Effector CD4-positive, alpha-beta T cell (primary cell): ENCODE measurements at places on chromosomes 4 and X.

GRCh38 chr4:116866106-116866505 lies 219.3 kb downstream of the TRAM1L1 start:
- no peak for DNase-seq

- DNase-seq = no peak
Observed at GRCh38 chrX:154411981-154412340, 622 bp downstream of the TAFAZZIN start.

DNA sequence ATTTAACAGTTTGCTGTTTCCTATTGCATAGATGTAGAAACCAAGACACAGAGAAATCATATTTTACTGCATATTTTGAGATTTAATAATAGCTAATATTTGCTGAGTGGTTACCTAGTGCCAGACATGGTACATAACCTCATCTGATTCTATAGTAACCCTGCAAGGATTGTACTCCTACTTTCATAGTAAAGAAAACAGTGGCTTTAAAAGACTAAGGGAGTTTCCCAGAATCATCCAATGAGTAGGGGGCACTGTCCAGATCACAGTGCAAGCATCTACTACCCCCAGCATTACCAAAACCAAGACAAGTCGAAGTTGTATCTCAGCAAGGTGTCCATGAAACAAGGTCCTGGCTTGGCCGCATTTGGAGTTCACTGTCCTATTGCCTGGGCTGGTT lies 224.5 kb upstream of the TENM3 start:
- no peak for DNase-seq

DNA sequence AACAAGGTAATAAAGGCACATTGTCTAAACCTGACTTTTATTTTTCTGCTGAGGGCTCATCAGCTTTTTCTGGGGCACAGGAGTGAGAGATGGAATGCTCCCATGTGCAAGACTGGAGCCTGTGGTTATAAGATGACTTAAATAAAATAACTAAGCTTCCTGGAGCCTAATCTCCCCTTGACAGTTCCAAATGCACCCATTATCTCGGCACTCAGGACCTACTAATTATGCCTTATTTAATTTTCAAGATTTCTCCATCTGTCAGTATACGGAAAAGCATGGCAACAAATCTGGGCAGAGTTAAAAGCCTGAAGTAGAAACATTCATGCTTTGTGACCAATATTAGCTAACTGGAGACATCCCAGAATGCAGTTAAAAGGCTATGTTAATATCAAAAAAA lies 416.7 kb upstream of the TEX13C start:
- no peak for DNase-seq

- DNase-seq = no peak
Observed at GRCh38 chrX:121308276-121308805, 260.9 kb downstream of the GLUD2 start.

DNA sequence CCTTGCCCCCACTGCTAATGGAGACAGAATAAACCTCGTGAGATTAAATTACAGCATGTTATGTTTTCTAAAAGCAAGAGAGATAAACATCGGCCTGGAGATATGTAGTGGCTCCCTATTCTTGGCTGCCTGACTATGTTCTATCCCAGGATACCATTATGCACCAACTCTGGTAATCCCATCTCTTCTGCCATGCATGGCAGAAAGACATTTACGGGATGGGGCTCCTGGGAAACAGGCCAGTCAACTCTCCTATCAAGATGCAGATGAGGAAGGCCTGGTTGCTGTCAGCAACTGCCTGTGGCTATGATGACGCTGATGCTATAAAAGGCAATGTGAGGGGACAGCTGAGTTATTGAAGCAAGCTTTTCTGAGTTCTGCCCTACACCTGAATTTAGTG lies 166.2 kb upstream of the VCX3A start:
- DNase-seq = no peak

DNA sequence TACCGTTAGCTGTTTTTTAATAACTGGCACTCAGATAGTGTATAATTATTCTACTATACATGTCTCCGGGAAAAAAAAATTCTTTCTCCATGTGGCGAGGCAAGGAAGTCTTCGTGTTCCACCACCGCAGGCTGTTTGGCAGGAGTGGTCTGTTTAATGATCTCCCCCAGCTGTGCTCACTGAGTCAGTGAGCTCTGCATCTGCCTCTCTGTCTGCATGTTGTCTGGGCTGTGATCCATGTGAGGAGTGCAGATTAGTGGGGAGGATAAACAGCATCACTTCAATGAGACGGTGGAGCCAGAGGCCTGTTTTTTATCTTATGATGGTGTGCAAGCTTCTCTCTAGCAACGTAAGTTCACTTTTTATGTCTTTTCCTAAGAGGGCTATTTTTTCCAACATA lies 69.8 kb downstream of the RPS3A start:
- no peak for DNase-seq

GRCh38 chrX:125757794-125758564 lies 408.1 kb downstream of the DCAF12L2 start:
- no peak for DNase-seq

DNA sequence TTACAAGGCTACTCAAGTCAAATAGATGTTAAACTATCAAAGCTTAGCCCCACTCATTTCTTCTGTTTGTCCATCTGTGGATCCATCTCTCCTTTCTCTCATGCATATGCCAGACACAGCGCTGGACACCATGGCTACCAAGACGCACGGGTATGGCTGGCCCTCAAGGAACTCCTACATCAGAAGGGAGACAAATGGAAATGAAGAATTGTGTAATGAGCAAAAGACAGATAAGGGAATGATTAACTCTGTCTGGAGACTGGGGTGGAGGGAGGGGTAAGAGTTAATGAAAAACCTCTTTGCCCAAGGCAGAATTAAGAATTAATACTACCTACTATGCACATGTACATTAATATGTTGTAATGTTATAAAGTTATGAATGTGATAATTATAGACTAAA lies 88.1 kb downstream of the MGST2 start:
- DNase-seq = no peak

GRCh38 chr4:102694791-102695190 lies 66.0 kb downstream of the MANBA start:
- DNase-seq = no peak

- no peak for DNase-seq
Observed at GRCh38 chrX:97065066-97065465, 181.4 kb downstream of the RPA4 start.

DNA sequence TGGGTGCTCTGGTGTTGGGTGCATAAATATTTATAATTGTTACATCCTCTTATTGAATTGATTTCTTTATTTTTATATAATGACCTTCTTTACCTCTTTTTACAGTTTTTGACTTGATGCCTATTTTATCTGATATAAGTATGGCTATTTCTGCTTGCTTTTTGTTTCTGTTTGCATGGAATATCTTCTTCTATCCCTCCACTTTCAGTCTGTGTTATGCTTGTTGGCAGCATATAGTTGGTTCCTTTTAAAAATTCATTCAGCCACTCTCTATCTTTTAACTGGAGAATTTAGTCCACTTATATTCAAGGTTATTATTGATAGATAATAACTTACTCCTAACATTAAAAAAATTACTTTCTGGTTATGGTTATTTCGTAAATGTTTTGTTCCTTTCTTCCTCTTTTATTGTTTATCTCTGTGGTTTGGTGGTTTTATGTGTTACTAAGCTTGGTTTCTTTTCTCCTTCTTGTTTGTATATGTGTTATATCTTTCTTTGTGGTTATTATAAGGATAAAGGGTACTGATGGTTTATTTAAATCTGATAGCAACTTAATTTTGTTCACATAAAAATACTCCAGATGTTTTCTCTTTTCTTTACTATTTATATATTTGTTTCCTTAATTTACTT lies 69.5 kb downstream of the IL15 start:
- DNase-seq = no peak

GRCh38 chr4:53744446-53745160 lies 153.3 kb upstream of the LNX1 start:
- DNase-seq = no peak

- DNase-seq = no peak
Observed at GRCh38 chr4:25767877-25768725, 94.7 kb downstream of the SEL1L3 start.

DNA sequence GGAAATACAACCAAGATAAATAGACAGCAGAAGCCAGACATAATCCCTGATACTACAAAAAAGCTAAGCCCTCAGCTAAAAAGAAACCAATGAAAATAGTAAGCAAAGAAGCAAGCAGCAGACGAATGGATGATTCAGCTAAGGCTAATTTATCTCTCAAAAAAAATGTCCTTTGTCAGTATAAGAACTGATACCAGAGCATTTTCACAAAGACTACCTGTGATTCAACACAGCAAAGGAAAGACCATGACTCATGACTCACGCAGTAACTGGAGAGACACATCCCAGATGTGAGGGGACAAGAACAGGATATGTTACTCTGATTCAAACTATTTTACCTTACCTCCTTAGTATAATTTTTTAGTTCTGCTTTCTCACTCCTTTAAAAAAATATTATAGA lies 22.7 kb upstream of the TMPRSS11F start:
- no peak for DNase-seq

DNA sequence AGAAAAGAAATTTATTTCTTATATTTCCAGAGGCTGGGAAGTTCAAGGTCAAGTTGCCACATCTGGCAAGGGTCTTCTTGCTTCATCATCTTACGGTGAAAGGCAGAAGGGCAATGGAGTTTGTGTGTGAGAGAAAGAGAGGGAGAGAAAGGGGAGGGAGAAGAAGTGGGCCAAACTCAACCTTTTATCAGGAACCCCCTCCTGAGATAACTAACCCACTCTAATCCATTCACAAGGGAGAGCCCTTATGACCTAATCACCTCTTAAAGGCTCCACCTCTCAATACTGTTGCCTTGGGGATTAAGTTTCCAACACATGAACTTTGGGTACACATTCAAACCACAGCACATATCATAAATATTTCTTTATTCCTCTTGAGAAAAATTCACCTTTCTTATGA lies 203.3 kb upstream of the FAM241A start:
- no peak for DNase-seq

DNA sequence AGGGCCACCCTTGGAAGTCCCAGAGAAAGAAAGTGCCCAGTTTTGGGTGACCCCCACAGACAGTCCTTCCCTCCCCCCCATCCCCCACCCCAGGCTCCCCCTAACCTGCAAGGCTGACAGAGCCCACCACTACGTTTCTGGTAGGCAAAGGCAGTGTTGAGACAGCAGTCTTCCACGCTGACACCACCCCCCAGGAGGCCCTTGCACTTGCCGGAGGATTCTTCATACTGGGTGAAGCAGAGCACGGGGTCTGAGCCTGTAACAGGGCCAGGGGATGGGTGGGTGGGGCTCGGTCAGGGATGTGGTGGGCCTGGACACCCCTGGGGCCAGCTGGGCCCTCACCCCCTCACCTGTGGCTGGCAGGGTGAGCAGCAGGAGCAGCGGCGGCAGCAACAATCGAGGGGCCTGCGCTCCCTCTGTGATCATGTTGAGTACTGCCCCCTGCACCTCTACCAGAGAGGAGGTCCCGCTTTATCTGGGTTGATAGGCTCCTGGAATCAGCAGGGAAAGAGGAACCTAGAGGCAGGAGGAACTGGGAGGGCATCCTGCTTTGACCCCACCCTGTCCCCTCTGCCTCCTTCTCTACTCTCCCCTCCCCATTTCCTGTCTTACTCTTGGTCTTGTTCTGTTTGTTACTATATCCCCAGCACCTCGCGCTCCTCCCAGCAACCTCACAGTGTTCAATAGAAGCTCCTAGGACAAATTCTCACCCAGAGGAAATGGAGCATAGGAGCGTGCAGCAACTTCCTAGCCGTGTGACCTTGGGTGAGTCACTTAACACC lies at the start of gene CFP:
TSS of gene CFP (minus strand) at position 512 of the 782 bp plus-strand sequence. CDS start at position 426, 86 bp downstream.
- no peak for DNase-seq

GRCh38 chr4:72791054-72791453 lies 222.0 kb upstream of the ADAMTS3 start:
- no peak for DNase-seq

GRCh38 chr4:169604131-169604900 lies 8.1 kb downstream of the NEK1 start:
- no peak for DNase-seq

- DNase-seq = no peak
Observed at GRCh38 chr4:182642831-182643230, 274.4 kb downstream of the DCTD start.

DNA sequence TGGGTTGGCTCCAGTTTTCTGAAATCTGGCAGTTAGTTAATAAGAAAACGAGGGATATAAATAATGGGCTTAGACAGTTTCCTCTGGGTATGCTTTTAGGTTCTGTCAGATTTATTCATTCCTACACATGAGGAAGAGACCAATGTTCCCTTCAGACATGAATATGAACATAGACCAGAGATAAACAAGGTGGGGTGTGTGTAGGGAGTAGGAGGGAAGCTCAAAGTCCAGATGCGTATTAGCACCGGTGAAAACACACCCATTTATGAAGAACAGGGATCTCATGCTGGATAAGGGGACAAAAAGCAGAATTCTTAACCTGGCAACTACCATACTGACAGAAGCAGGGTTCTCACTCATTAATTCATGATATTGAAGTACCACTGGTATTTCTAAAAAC lies 223.0 kb downstream of the SOWAHB start:
- DNase-seq = no peak

GRCh38 chrX:20317873-20318272 lies 51.2 kb upstream of the RPS6KA3 start:
- no peak for DNase-seq

- no peak for DNase-seq
Observed at GRCh38 chrX:103304705-103305104, 6.1 kb downstream of the BEX2 start.

DNA sequence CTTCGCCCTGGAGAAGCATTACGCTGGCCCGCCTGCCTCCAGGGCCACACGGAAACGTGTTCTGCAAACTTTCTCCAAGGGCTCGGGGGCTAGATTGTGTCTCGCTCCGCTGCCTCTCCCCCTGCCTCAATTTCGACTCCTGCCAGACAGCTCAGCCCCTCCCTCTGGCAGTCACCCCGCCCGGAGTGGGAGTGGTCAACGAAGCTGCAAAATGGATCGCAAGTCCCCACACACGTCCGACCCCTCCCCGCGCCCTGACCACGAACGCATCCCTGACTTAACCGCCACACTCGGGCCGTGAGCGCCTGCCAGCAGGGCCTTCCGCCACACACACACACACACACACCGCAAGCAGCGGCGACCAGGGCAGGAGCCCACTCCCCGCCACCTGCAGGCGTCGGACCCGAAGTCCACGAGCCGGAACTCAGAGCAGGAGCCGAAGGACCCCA lies 47.0 kb upstream of the NKAP start:
- DNase-seq = no peak

DNA sequence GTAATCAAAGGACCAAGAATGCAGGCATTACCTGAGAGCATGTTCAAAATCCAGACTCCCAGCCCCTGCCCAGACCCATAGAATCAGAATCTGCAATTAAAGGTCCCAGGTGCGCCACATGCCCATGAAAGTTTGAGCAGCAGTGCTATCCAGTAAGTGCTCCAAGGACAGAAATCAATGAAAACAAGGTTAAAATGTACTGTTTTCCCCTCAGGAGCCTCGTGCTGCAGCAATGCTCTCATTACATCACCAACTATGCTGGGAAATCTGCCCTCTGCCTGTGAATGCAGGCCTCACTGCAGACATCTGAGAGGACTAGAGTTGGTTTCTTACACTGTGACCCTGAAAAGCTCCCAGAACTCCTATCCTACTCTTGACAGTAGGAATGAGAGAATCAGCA lies 21.1 kb downstream of the ANXA5 start:
- DNase-seq = no peak

- no peak for DNase-seq
Observed at GRCh38 chr4:4377732-4378460, 9.0 kb upstream of the NSG1 start.
